ENCODE measurements at places on chromosomes 1 and 21. TPM values are rescaled to one million over a fixed set of nuclear protein-coding genes. Genes with fewer than 3 reads are reported as not detected.

GRCh38 chr1:161440312-161440894 lies 64.9 kb upstream of the FCGR2A start:
- peak overlapping the region; percentile 85 for H3K4me3 ChIP-seq
- peaks cover 27% of the 10 kb centered on the region for H3K27me3 ChIP-seq
- peaks cover 5% of the 10 kb centered on the region for H3K4me1 ChIP-seq

Gene NOTCH2
- total RNA-seq = 43.9 TPM

Gene RPTN
- total RNA-seq = not detected

GRCh38 chr1:184298440-184299405 lies 88.1 kb upstream of the C1orf21 start:
- H3K27ac ChIP-seq = no peak overlapping the region
- H3K36me3 ChIP-seq = no peaks in the 10 kb centered on the region
- no peaks in the 10 kb centered on the region for H3K4me1 ChIP-seq
- DNase-seq = no peak

Gene NPHS2
- not detected for total RNA-seq

DNA sequence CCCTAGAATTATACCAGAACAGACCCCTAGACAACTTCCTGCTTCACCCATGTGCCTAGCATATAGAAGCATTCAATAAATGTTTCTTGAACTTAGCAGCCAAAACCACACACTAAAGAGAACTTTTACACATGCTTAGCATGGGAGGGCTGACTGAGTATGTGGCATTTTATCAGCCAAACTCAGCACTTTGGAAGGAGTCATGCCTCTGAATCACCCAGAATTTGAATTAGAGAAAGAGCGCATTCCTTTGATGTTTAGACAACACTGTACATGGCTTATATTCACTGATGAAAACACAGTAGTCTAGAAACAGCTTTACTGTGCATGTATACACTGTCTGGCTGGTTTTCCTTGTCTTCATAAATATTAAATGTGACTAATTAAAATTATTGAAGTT lies 26.1 kb downstream of the SPAG17 start:
- no peak overlapping the region for H3K27ac ChIP-seq
- no peak overlapping the region for H3K4me3 ChIP-seq
- H3K27me3 ChIP-seq = no peaks in the 10 kb centered on the region
- DNase-seq = no peak

Gene CADM3
- total RNA-seq = not detected

Gene FABP3
- total RNA-seq = not detected

- no peak overlapping the region for H3K4me3 ChIP-seq
- H3K36me3 ChIP-seq = peaks cover 10% of the 10 kb centered on the region
- H3K27me3 ChIP-seq = no peaks in the 10 kb centered on the region
Observed at GRCh38 chr1:154682254-154682653, 74.3 kb upstream of the ADAR start.

- H3K36me3 ChIP-seq = peaks cover 9% of the 10 kb centered on the region
- DNase-seq = no peak
- no peak overlapping the region for H3K4me3 ChIP-seq
- H3K4me1 ChIP-seq = no peaks in the 10 kb centered on the region
Observed at GRCh38 chr21:29520171-29520570, 221.4 kb downstream of the BACH1 start.

GRCh38 chr21:33655588-33656221 lies 13.4 kb downstream of the ITSN1 start:
- no peak overlapping the region for H3K27ac ChIP-seq
- no peaks in the 10 kb centered on the region for H3K36me3 ChIP-seq
- no peak for DNase-seq

GRCh38 chr1:161099090-161099802 lies 1.1 kb downstream of the KLHDC9 start:
- H3K36me3 ChIP-seq = peaks cover 21% of the 10 kb centered on the region
- no peaks in the 10 kb centered on the region for H3K27me3 ChIP-seq
- H3K4me3 ChIP-seq = peak overlapping the region; percentile 30
- peaks cover 38% of the 10 kb centered on the region for H3K4me1 ChIP-seq

DNA sequence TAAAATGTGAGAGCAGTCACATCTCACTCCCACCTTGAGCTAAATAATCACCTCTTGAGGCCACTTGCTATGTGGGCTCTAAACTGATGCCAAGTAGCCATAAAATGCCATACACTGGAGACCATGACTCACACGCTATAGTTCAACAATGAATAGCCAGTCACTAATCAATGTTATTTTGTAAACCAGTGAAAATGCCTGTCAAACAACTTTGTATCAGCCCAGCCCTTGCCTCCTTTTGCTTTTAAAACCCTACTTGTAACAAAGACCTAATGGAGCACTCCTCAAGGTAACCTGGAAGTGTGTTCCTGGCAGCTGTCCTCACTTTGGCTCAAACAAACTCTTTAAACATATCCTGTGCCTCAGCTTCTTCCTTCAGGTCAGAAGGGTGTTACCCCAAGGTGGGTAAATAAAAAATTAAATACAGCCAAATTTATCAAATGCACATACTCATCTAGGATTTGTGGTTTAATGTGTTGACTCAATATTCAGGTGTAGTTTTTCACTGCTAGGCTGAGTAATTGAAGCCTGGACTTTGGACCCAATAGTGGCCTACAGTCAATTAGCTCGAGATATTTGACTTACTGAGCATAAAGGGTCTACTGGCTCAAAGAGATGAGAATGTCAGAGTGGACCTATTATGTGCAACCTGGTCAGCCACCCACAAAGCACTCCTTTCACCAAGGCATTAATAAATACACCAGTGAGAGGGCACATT lies 154.3 kb downstream of the COQ8A start:
- no peak for DNase-seq

DNA sequence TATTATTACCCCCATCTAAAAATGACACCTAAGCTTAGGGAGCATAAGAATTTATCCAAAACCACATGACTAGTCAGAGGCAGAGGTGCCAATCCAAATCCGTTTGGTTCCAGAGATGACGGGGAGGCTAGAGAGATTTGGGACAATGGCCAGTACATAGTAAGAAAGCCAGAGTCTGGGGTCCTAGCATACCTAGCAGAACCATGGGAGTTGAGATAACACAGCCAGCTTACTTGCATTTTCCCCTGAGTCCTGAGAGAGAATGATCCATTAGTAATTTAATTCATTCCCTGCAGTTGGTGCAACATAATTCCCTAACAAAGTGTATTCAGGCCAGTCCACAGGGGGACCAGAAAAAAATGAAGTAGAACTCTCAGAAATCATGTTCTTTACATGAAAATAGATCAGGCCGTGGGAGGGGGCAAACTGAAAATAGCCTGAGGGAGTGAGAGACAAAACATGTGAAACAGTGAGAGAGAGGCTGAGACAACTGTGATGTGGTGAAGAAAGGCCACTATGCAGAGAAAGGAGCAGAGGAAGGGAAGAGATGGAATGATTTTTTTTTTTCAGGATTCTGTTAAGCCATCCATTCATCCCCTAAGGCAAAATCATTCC lies 243.3 kb downstream of the BRINP2 start:
- peaks cover 2% of the 10 kb centered on the region for H3K27me3 ChIP-seq
- no peaks in the 10 kb centered on the region for H3K4me1 ChIP-seq
- H3K4me3 ChIP-seq = no peak overlapping the region
- no peak overlapping the region for H3K27ac ChIP-seq
- no peaks in the 10 kb centered on the region for H3K36me3 ChIP-seq

GRCh38 chr1:221418346-221418745 lies 323.5 kb downstream of the DUSP10 start:
- no peak overlapping the region for H3K4me3 ChIP-seq
- H3K36me3 ChIP-seq = no peaks in the 10 kb centered on the region
- peaks cover 8% of the 10 kb centered on the region for H3K27me3 ChIP-seq

Gene DEPDC1
- total RNA-seq = 20.7 TPM
